ENCODE measurements at places on chromosomes 3 and 15. TPM values are rescaled to one million over a fixed set of nuclear protein-coding genes. Genes with fewer than 3 reads are reported as not detected.

CPN2 gene
- total RNA-seq = not detected

CPNE9 gene
- total RNA-seq = not detected

ALPK3 gene
- total RNA-seq = 38.8 TPM

GPR149 gene
- not detected for total RNA-seq

PLIN1 gene
- under 0.01 TPM for total RNA-seq

Measured in dermis blood vessel endothelial cell (primary cell).